T-helper 2 cell (primary cell): ENCODE measurements at places on chromosomes 7 and 10.
A peak's percentile ranks its signal among the peaks of the same experiment; 100 is the strongest.

- no peak for DNase-seq
These were observed 8.8 kb downstream of the ATP5MF start for GRCh38 chr7:99457050-99457649.

GRCh38 chr10:99845837-99846382 lies 63.5 kb downstream of the ABCC2 start:
- DNase-seq = peak; percentile 52

GRCh38 chr10:131833013-131833412 lies 67.8 kb upstream of the PPP2R2D start:
- DNase-seq = no peak

DNA sequence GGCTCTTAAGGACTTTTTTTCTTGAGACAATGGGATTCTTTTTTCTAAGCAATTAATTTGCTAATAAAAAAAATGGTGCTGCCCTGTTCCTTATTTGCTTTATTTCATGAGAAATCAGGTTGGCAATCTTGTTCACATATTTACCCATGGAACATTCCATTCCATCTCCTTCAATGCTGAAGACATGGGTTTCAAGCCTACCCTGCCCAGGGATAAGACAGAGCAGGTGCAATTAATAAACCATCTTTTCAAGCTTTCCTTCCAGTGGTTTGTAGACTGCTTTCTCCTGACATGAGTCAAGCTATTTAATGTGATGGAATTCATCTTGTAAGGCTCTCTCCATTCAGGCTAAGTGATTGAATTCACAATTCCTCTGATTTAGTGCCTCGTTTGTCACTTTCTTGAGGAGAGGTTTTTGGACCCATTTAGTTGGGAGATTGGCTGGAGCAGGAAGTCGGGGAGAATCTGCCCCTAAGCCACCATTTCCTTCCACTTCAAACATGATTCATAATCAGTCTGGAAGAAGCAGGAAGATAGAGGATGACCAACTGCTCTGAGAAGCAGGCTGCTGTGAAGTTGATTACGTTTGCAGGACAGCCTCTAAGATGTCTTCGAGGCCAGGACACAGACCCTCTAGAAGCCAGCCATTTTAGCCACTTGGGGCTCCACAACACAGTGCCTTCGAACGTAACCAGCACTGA lies 552.4 kb upstream of the GALNT17 start:
- no peak for DNase-seq

GRCh38 chr7:641269-641671 lies 85.2 kb upstream of the DNAAF5 start:
- DNase-seq = no peak

- DNase-seq = no peak
These were observed 184.4 kb downstream of the PTPRN2 start for GRCh38 chr7:158403013-158403821.

- DNase-seq = no peak
These were observed 295.0 kb downstream of the SUGCT start for GRCh38 chr7:40429826-40430225.

GRCh38 chr10:91409869-91410637 lies at the start of gene HECTD2:
Gene HECTD2 (plus strand): TSS chr10:91410344. CDS start chr10:91410439, 95 bp downstream.
- DNase-seq = peak; percentile 65

DNA sequence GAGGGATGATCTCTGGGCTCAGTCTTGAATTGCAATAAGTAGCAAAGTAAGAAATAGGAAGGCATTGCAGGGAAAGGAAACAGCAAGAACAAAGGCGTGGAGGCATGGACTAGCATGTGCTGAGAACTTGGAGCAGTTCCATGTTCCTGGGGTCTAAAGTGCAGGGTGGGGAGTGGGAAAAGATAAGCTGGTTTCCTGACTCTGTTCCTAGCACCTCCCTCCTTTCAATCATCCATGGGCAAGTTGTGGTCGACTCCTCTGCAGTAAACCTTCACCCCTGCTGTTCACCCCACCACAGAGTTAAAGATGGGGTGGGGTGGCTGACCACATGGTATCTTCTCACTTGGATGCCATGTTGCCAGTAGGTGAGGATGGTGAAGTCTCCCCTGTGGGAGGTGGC lies 29.6 kb downstream of the RPS24 start:
- DNase-seq = no peak

DNA sequence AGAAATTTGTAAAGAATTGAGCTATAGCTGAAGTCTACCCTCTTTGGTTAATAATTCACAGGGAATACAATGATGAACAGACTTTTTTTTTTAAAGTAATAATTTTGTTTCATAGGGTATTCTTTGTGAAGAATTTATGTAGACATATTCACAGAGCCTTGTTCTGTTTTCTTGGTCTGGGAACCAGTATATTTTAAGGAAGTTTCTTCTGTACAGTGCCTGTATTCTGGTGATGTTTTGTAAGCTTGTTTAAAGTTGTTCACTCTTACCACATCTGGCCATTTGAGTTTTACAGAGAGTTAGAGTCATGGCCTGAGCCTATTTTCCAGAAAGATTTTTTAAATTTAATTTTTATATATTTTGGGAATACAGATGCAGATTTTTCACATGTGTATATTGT lies 70.3 kb downstream of the CCSER2 start:
- DNase-seq = no peak

- no peak for DNase-seq
These were observed 8.7 kb downstream of the ECD start for GRCh38 chr10:73159038-73159648.

- DNase-seq = no peak
These were observed 7.4 kb upstream of the APBB1IP start for GRCh38 chr10:26430641-26431163.

DNA sequence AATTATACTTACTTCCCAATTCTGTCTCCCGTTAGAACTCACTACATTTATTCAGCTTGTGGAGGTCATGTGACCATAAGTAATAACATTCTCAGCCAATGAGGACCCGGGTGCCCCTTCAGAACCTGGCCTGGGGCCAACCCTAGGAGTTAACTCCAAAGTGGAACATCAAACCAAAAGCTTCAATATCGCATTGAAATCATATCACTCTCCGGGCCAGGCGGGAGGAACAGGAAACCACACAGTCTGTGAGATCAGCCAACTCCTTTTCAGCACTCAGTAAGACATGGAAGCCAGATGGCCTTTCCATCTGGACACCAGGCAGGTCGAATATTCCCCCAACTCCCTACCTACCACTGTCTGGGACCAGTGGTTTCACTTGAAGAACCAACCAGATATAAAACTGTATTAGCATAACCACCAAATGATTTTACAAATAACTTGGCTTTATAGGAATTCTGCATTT lies 5.5 kb downstream of the CREB3L2 start:
- peak; percentile 16 for DNase-seq

GRCh38 chr7:145216866-145217265 lies 381.0 kb upstream of the TPK1 start:
- DNase-seq = no peak

GRCh38 chr10:35091994-35092790 lies 2.1 kb upstream of the CUL2 start:
- DNase-seq = no peak

GRCh38 chr7:29310625-29311024 lies 116.0 kb downstream of the CHN2 start:
- DNase-seq = no peak

GRCh38 chr7:87512906-87513305 lies 37.4 kb upstream of the ABCB4 start:
- DNase-seq = no peak

- DNase-seq = no peak
These were observed 93.3 kb downstream of the CHST15 start for GRCh38 chr10:123999956-124000615.

- no peak for DNase-seq
These were observed 11.2 kb upstream of the OPALIN start for GRCh38 chr10:96369890-96370583.

- DNase-seq = no peak
These were observed 30.8 kb downstream of the CHCHD3 start for GRCh38 chr7:133051066-133051465.

DNA sequence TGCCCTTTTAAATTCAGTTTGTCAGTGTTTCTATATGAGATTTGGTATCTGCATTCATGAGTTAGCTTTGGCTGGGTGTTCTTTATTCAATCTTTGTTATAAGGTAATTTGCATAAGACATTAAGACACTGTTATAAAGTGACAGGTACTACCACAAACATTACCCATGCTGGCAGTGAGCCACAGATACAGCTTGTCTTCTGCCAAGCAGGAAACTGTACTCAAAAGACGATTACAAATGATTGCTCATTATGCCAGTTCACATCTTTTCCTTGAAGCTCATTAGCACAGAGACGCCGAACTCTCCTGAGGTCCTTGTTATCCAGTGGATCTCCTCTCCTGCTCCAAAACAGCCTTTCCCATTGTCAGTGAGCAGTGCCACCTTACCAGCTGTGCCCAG lies 30.4 kb downstream of the AMPH start:
- DNase-seq = no peak

- no peak for DNase-seq
These were observed 488.0 kb downstream of the MDFIC start for GRCh38 chr7:115409682-115410433.

GRCh38 chr7:2008936-2009540 lies 223.7 kb downstream of the MAD1L1 start:
- no peak for DNase-seq

GRCh38 chr7:23000597-23001360 lies 13.2 kb downstream of the HYCC1 start:
- DNase-seq = no peak

- DNase-seq = no peak
These were observed 1174.9 kb upstream of the AUTS2 start for GRCh38 chr7:68423356-68423755.

DNA sequence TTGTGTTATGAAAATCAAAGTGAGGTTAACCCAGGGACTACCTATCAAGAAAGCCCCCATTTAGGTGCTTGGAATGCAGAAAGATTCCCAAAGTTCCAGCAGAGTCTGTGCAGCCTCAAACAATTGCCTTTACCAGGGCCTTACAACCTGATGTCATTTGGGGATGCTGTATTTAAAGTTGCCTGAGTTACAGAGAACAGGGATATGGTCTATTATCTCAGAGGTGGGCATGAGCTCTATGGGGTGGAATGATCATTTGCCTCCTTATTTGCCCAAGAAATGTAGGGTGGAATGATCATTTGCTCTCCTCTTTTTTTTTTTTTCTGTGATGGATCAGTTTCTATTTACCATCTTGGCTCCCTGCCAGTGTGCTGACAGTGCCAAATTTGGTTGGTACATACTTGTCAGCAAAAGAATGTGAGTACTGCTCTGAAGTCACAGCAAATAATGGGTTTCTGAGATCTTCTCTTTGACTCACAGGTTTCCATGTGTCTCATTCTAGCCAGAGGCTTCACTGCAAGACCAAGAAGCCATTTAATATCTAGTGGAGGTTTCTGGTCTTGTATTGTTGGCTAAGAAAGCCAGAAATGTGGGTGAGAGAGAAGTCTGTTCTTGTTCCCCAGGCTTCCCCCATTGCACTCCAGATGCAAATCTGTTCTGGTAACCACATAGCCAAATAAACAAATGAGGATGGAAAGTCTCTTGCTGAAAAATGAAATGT lies 45.5 kb upstream of the ZNRF2 start:
- no peak for DNase-seq

- DNase-seq = no peak
These were observed 97.8 kb downstream of the ELAPOR2 start for GRCh38 chr7:86961686-86962085.

GRCh38 chr7:107007007-107007891 lies 37.3 kb upstream of the PRKAR2B start:
- no peak for DNase-seq

GRCh38 chr10:34889004-34889869 lies 74.1 kb upstream of the PARD3 start:
- DNase-seq = no peak

GRCh38 chr10:73817826-73818225 lies 6.4 kb upstream of the NDST2 start:
- DNase-seq = no peak

DNA sequence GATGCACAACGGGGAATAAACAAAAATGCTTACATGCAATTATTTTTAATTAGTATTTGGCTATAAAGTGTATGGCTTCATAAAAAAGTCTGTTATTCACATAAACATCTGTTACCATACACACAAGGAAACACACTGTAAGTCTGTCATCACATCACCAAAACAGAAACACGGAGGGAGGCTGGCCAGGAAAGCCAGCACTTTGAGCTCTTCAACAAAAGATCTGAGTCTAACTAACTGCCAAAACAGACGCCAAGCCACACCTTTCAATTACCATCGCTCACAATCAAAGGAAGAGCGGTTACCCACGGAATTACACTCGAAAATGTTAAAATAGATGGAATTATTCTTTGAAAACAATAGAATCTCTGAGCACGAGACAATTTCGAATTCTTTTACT lies 49.2 kb upstream of the MGMT start:
- no peak for DNase-seq

GRCh38 chr10:1227510-1228402 lies 171.6 kb downstream of the WDR37 start:
- no peak for DNase-seq

DNA sequence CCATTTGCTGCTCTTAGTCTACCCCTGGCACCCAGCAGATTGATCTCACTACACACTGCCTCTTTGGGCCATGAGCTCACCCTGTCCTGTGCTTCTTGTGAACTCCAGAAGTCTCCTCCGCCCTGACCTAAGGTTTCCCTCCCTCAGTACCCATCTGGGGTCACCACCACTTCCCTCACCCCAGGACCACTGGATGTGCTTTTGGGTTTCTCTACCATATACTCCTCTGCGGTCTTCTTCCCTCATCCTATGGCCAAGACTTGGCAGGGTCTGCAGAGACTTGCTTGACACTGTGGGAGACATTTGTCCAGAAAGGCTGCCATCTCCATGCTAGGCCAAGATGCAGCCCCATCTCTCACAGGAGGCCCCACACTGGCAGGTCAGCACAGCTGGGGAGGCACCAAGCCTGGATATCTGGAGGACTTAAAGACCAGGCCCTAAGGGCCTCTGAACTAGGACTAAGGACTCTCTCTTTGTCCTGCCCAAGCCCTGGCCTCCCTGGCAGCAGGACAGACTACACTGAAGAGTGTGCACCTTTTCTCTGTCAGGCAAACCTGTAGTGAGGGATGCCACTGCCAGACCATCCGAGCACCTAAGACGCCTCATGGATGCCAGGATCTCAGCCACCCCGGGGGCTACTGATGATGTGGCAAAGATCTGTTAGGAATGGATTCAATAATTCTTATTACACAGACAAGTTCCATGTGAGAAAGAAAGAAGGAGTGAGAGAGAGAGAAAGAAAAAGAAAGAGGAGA lies 134.6 kb downstream of the ZNF467 start:
- no peak for DNase-seq

GRCh38 chr10:86226781-86227201 lies 139.8 kb downstream of the GRID1 start:
- no peak for DNase-seq

- no peak for DNase-seq
These were observed 8.2 kb upstream of the NPFFR1 start for GRCh38 chr10:70292004-70292403.

GRCh38 chr7:128909625-128910568 lies 612 bp downstream of the KCP start:
- DNase-seq = no peak

DNA sequence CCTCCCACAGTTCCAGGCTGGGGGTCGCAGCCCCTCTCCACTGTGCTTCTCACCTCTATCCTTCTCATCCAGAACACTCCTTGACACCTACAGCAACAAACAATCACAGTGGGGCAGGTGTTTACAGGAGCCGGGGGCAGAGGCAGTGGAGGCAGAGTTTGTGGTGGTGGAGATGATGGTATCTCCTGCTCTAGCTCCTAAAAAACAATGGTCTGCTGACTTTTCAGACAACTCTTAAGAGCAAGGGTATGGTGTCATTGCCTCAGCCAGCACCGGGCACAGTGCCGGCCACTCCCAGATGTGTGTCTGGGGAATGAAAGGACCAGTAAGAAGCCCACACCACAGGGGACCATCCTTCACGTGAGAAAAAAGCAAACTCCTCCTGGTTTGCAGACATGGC lies 36.3 kb upstream of the ANTXRL start:
- no peak for DNase-seq

GRCh38 chr10:33709008-33709753 lies 374.7 kb upstream of the NRP1 start:
- DNase-seq = no peak
